Natural killer cell treated with Interleukin-12 subunit alpha and Interleukin-12 subunit beta and Interleukin-15 and Interleukin-18, amount 100 ng/mL, for 72 hours (primary cell): ENCODE measurements at places on chromosomes 12 and 14. TPM values are rescaled to one million over a fixed set of nuclear protein-coding genes. Genes with fewer than 3 reads are reported as not detected.

Gene RND1
- 3.4 TPM for total RNA-seq

DNA sequence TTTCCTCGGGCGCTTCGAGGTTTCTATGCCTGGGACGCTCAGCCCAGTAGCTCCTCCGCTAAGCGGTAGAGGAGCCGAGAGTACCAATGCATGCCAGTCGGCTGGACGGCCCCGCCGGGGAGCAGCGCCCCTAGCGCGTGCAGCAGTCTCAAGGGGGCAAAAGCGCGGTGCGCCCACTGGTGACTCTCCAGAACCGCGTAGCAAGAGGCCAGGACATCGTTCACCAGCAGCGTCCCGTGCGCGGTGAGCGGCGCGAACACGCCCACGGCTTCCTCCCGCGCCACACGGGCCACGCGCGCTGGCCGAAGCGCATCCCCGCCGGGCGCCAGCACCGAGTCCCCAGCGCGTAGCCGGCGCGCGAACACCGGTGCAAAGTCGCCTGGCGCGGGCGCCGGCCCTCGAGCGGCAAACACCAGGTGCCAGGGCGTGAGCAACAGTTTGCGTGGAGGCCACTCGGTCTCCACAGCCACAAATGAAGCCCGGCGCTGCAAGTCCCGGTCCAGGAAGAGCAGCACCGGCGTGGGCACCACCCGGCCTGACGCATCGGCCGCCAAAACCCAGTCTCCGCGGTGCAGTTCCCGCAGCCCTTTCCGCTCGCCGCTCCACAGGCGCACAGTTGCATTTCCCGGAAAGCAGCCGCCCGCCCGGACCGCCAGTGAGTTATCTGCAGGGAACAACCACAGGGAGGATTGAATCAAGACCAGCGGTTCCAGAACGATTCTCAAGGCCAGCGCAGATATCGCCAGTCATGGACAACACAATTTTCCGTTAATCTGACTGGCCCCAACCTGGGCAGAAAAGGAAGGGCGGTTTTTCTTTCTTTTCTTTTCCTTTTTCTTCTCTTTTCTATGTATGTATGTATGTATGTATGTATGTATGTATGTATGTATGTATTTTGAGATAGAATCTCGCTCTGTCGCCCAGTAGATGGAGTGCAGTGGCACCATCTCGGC is 4.5 kb downstream of the DHH start:
- DNase-seq: peak; percentile 75

- DNase-seq: no peak
Observed at GRCh38 chr12:94614288-94614721, 36.1 kb downstream of the TMCC3 start.

Gene PLXNC1
- total RNA-seq: 20.6 TPM

DNA sequence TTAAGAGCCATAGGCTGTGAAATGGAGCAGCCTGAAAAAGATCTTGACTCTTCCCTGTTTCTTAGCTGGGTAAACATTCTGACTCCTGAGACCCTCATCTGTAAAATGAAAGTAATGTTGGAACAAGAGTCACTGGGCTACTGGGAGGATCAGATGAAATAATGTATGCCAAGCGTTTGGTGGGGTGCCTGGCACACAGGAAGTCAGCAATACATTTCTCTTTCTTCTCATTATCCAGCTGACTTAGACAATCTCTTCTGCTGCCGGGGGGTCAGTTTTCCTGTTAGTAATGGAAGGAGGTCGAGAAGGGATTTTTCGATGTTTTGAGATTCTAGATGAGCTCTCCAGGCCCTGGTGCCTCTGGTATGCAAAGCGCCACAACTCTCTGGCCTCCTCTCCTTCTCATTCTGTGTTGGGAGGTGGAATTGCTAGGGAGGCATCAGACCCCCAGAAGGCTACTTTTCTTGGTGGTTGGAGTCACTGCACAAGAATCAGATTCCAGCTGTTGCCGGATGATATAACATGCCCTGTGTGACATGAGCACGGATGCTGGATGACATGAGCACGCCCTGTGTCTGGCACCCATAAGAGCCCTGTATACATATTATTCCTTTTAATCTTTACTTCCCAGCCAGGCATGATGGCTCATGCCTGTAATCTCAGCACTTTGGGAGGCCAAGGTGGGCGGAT is 4.3 kb downstream of the OASL start:
- DNase-seq: no peak

Gene BCL11B
- 27.6 TPM for total RNA-seq

Gene FGD4
- total RNA-seq: 0.22 TPM

DNA sequence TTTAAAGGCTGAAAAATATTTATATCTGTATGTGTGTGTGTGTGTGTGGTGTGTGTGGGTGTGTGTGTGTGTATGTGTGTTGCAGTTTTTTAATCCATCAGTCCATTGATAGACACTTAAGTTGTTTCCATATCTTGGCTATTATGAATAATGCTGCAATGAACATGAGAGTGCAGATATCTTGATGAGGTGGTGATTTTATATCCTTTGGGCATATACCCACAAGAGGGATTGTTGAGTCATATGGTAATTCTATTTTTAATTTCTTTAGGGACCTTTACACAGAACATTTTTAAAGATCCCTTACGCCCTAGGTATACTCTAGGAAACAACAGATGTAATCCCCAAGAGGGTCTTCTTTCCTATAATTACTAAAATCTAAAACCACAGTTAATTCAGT is 154.5 kb upstream of the CLEC14A start:
- DNase-seq: no peak

Gene GLIPR1L2
- not detected for total RNA-seq

DNA sequence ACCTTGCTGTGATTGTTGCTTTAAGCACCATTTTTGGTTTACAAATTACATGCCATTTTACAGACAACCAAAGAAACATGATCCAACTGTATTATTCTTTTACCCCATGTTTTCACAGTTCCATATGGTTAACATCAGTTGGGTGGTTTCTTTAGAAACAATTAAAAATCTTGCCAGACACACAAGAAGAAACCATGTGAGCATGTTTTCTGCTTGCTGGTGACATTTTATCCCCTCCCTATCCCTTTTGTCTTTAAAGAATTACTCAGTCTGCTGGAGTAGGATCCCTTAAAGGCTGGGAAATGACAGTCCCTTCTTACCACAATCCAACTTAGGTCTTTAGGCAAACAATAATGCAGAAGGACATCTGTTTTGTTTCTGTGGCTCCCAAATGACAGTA is 121.8 kb upstream of the PLXNC1 start:
- DNase-seq: no peak

GRCh38 chr12:2645460-2645859 is 149.3 kb upstream of the FKBP4 start:
- no peak for DNase-seq

DNA sequence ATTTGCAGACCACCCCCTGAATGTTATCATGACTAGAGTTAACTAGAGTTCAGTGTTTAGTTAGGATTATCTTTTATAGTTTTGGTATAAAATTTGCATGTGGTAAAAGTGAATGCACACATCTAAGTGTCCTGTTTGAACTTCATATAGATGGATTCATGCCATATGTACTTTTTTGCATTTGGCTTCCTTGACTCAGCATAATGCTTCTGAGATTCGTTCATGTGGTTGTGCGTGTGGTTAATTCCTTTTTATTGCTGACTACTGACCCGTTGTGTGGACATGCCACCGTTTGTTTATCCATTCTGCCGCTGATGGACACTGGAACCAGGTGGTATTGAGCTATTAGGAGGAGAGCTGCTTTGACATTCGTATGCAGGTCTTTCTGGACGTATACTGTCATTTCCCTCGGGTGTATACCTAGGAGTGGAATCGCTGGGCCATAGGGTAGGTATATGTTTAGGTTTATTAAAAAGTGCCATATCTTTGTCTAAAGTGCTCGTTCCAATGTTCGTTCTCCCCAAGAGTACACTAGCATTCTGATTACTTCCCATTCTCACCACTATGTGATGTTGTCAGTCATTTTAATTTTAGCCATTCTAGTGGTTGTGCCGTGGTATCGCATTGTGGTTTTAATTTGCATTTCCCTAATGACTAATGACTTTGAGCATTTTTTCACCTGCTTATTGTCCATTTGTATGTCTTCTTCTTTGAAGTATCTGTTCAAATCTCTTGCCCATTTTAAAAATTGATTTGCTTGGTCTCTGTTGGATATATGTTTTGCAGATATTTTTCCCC is 37.7 kb downstream of the RIN3 start:
- peak; percentile 80 for DNase-seq

Gene DDX11
- total RNA-seq: 102 TPM

GRCh38 chr12:121947981-121948380 is 29.6 kb downstream of the CFAP251 start:
- DNase-seq: no peak

- DNase-seq: no peak
Observed at GRCh38 chr12:96020314-96021003, 14.9 kb downstream of the LTA4H start.
